ENCODE measurements at places on chromosomes 5 and 9. TPM values are rescaled to one million over a fixed set of nuclear protein-coding genes. Genes with fewer than 3 reads are reported as not detected.

The NKD2 gene
- total RNA-seq = 3.7 TPM

The CTXN3 gene
- not detected for total RNA-seq

The NR4A3 gene
- 2.4 TPM for total RNA-seq

The GGTA1 gene
- total RNA-seq = 1.3 TPM

The SPINK5 gene
- total RNA-seq = 0.13 TPM

The SPATA31A3 gene
- total RNA-seq = not detected
